ENCODE measurements at places on chromosomes 12 and 14. TPM values are rescaled to one million over a fixed set of nuclear protein-coding genes. Genes with fewer than 3 reads are reported as not detected.

The SLC4A8 gene
- total RNA-seq: not detected

The PRICKLE1 gene
- total RNA-seq: 1.6 TPM

The PPP4R4 gene
- total RNA-seq: not detected

The IL31 gene
- total RNA-seq: not detected

GRCh38 chr12:24889411-24889810 is 59.5 kb downstream of the BCAT1 start:
- DNase-seq: no peak

GRCh38 chr14:94031161-94031882 is 5.2 kb downstream of the OTUB2 start:
- no peak for DNase-seq

- no peak for DNase-seq
Measured at GRCh38 chr12:10158406-10158805, 13.5 kb downstream of the OLR1 start.

DNA sequence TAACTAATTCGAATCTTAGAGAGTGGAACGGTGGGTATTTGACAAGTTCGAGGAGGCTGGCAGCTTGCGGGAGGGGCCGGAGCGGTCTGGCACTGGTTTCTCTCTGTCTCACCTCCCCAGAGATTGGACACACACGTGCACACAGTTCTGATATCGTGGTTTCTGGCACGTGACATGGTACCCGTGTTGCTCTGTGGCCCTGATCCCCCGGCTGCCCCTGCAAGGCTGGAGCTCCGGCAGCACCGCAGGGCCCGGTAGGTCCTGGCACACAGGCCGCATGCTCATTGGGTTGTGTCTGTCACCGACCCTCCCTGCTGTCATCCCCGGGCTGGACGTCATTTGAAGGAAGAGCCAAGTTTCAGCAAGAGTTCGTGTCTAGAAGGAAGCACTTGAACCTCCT is 82.7 kb downstream of the PPP2R5C start:
- no peak for DNase-seq

GRCh38 chr14:50410921-50411320 is 14.2 kb upstream of the CDKL1 start:
- DNase-seq: no peak

DNA sequence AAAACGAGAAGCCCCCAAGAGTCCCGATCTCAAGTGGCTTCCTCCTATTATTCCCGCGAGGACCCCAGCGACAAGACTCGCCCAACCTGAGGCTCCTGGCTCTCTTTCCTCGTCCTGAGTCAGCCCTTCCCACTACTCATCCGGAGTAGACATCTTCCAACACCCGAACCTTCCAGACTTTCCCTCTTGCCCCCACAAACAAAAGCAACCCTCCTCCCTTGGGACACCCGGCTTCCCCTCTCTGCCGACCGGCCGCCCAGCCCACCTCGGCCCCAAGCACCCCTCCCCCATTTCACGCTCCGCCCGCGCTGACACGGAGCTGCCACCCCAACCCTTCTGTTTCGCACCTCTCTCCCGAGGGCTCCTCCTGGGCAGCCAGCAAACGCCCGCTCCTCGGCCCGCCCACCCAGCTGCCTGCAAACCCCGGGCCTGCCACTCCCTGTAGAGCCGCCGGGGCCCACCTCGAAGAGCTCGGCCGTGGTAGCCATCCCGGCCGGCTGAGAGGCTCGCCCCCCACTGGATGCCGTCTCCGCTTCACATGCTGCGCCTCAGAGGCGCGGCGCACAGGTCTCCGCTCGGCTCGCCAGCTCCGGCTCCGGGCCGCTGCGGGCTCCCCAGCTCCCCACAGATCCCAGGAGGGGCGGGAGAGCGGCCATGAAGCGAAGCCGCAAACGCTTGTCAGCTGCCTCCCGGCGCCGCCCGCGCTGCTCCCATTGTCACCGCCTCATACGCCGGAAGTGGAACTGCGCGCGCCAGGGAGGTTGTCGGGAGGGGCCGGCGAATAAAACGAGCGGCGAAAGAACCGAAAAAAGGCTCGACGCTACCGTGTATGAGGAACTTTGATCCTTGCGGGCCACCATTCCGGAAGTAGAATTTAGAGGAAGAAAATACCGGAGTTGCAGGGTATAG is at the start of the genes AP5M1 and EXOC5:
TSS of gene AP5M1 (plus strand) at position 811 of the 909 bp plus-strand sequence. CDS start 344 bp downstream, outside the sequence.
TSS of gene EXOC5 (minus strand) at position 745 of the 909 bp plus-strand sequence. CDS start at position 488, 257 bp downstream.
- peak; percentile 86 for DNase-seq

DNA sequence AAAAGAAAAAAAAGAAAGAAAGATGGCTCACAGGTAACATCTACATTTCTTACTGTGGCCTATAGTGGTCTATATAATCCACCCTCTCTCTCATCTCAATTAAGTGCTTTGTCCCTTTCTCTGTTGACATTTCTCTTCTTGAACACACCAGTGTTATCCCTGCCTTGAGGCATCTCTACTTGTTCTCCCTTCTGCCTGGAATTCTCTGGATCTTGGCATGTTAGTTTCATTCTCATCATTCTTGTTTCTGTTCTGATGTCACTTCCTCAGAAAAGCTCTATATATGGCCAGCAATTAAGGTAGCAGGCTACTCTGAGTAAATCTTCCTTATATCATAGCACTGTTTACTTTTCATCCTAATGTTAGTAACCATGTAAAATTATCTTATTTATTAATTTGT is 155.7 kb upstream of the PDZRN4 start:
- DNase-seq: no peak

- DNase-seq: no peak
Measured at GRCh38 chr14:55038708-55039107, 11.7 kb downstream of the SOCS4 start.

- no peak for DNase-seq
Measured at GRCh38 chr12:5945071-5946008, at the start of gene ANO2. ANO2 (minus strand) TSS chr12:5945259; CDS start chr12:5945217, 42 bp downstream.

DNA sequence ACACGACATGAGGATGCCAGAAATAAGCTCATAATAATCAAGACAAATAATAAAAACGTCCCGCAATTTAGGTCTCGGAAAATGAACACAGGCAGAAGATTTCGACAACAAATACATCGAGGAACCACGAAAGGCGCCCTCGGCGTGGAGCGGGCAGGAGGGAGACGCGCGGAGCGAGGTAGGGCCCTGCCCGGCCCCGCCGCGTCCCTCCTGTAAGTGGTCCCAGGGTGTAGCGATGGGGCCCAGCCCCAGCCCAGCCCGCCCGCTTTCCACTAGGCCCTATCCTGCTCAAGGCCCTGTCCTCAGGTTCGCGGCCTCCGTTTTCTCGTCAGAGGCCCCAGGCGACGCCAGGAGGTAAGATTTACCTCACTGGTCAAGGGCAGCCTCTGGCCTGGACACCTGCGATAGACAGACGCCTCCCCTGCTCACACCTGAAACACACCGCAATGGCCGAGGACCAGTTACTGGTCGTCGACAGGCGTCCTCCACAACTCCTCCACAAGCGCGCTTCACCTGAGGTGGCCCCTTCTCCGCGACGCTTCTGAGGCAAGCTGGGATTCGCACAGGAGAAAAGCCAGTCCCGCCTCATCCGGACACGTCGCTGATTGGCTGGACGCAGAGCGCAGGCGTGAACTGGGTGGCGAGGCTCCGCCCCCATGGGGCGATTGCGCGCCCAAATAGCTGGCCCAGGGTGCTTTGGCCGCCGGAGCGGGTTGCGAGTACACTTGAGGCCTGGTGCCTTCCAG is at the start of gene SYCP3:
TSS of gene SYCP3 (minus strand) at position 543 of the 746 bp plus-strand sequence. CDS start 1,527 bp downstream, outside the sequence.
- no peak for DNase-seq

GRCh38 chr14:40368314-40368713 is 936.1 kb upstream of the FBXO33 start:
- DNase-seq: no peak

- no peak for DNase-seq
Measured at GRCh38 chr12:7093486-7093885, 1.2 kb upstream of the C1R start.

Measured in gastrocnemius medialis (tissue), 4 donors.